ENCODE measurements at places on chromosomes 7 and 10. TPM values are rescaled to one million over a fixed set of nuclear protein-coding genes. Genes with fewer than 3 reads are reported as not detected.

The ASB10 gene
- total RNA-seq = not detected

The KLLN gene
- total RNA-seq = 0.80 TPM

The RNLS gene
- total RNA-seq = 24.8 TPM

The FAM13C gene
- total RNA-seq = 8.9 TPM

The GIMAP7 gene
- total RNA-seq = 24.8 TPM

DNA sequence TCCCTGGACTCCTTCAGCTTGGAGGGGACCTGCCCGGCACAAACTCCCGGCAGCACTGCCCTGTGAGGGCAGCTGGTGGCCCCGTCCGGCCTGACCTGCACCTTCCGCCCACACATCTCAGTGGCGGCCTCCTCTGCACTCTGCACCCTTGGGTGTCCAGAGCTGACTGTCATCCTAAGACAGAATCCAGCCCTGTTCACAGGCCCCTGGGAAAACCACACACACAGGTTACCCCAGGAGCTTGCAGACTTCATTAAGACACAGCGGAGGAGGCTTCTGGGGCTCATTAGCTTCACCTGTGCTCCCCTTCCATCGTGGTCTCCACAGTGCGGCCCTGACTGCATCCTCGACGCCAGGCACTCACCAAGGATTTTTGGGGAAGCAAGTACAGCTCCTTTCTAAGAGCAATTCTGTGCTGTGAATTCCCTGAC, 51.5 kb upstream of the SHH start:
- no peak overlapping the region for H3K27ac ChIP-seq
- no peaks in the 10 kb centered on the region for H3K27me3 ChIP-seq
- no peak overlapping the region for H3K4me3 ChIP-seq
- H3K36me3 ChIP-seq = no peaks in the 10 kb centered on the region

- no peaks in the 10 kb centered on the region for H3K36me3 ChIP-seq
- H3K4me1 ChIP-seq = no peaks in the 10 kb centered on the region
Measured at GRCh38 chr7:14931511-14932215, 29.1 kb upstream of the DGKB start.

- H3K27ac ChIP-seq = no peak overlapping the region
- no peak overlapping the region for H3K4me3 ChIP-seq
- no peak for DNase-seq
Measured at GRCh38 chr7:51180092-51180491, 136.5 kb downstream of the COBL start.

DNA sequence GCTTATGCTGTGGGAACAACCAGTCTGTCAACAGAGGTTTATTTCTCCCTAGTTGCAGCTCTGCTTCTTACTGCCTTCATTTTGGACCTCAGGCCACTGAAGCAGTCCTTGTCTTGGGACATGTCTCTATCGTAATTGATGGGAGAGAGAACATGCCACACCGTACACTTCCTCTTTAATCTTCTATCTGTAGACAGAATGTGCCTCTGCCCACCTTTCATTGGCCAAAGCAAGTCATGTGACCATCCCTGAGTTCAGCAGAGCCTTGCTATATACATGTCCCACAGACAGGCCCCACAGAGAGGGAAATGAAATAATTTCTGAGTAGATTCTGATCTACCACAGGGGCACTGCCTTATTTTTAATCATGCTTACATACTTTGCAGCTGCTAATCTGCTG, 98.0 kb downstream of the KCND2 start:
- H3K4me1 ChIP-seq = no peaks in the 10 kb centered on the region
- H3K27me3 ChIP-seq = no peaks in the 10 kb centered on the region
- no peak overlapping the region for H3K4me3 ChIP-seq
- no peak for DNase-seq
- H3K27ac ChIP-seq = no peak overlapping the region

- DNase-seq = no peak
- no peaks in the 10 kb centered on the region for H3K4me1 ChIP-seq
Measured at GRCh38 chr10:108452533-108452932, 1288.0 kb upstream of the SORCS1 start.

DNA sequence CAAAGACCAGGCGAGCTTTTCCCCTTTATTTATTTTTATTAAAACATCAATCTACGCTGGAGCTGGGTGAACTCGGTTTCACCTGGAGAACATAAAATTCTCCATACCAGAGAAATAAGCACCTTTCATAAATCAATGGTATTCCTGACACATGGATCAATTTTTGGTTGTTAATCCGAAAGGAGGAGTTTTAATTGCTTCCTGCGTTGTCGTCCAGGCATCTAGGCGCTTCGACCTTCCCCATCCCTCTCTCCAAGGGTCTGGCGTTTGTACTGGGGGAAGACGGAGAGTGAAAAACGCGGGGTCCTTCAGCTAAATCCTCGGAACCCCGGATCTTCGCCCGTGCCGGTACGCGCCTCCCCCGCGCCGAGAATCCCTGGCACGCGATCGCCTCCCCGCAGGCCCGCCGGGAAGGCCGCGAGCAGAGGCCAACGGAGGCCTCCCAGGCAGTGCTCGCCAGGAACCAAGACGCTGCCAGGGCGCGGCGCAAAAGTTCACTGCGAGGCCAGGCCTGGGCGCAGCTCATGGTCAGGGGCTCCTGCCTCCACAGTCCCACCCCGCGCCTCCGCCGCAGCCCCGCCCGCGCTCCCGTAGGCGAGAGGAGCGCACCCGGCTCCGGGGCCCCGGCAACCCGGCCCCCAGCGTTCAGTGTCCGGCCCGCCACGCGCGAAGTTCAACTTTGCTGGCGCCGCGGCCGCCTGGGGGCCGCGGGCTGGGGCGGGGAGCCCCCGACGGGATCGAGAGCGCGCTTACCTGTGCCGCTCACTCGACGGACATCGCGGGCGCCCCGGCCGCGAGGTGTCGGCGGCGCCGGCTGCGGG, 8.3 kb upstream of the EBF3 start:
- H3K4me1 ChIP-seq = peaks cover 9% of the 10 kb centered on the region
- H3K36me3 ChIP-seq = no peaks in the 10 kb centered on the region
- peaks cover 73% of the 10 kb centered on the region for H3K27me3 ChIP-seq
- DNase-seq = no peak
- H3K4me3 ChIP-seq = peak overlapping the region; percentile 41
- no peak overlapping the region for H3K27ac ChIP-seq

DNA sequence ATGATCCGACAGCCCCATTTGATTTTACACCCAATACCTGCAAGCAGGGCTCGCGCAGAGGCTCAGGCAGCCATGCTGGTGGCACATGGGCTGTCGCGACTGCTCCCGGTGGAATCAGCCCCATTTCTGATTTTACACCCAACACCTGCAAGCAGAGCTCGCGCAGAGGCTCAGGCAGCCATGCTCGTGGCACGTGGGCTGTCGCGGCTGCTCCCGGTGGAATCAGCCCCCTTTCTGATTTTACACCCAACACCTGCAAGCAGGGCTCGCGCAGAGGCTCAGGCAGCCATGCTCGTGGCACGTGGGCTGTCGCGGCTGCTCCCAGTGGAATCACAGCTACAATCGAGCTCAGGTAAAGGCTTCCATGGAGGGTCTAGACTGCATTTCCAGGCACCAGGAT, 244.1 kb downstream of the PTPRN2 start:
- no peaks in the 10 kb centered on the region for H3K36me3 ChIP-seq
- no peak overlapping the region for H3K27ac ChIP-seq
- no peaks in the 10 kb centered on the region for H3K27me3 ChIP-seq
- DNase-seq = no peak
- H3K4me1 ChIP-seq = no peaks in the 10 kb centered on the region
- H3K4me3 ChIP-seq = no peak overlapping the region

- no peaks in the 10 kb centered on the region for H3K4me1 ChIP-seq
- no peak for DNase-seq
- no peaks in the 10 kb centered on the region for H3K27me3 ChIP-seq
- no peaks in the 10 kb centered on the region for H3K36me3 ChIP-seq
- no peak overlapping the region for H3K27ac ChIP-seq
Measured at GRCh38 chr10:62471711-62472110, 97.5 kb downstream of the ZNF365 start.

Data from adrenal gland (tissue), 19 donors.